ENCODE measurements at places on chromosomes 16 and 17.
A peak's percentile ranks its signal among the peaks of the same experiment; 100 is the strongest.

DNA sequence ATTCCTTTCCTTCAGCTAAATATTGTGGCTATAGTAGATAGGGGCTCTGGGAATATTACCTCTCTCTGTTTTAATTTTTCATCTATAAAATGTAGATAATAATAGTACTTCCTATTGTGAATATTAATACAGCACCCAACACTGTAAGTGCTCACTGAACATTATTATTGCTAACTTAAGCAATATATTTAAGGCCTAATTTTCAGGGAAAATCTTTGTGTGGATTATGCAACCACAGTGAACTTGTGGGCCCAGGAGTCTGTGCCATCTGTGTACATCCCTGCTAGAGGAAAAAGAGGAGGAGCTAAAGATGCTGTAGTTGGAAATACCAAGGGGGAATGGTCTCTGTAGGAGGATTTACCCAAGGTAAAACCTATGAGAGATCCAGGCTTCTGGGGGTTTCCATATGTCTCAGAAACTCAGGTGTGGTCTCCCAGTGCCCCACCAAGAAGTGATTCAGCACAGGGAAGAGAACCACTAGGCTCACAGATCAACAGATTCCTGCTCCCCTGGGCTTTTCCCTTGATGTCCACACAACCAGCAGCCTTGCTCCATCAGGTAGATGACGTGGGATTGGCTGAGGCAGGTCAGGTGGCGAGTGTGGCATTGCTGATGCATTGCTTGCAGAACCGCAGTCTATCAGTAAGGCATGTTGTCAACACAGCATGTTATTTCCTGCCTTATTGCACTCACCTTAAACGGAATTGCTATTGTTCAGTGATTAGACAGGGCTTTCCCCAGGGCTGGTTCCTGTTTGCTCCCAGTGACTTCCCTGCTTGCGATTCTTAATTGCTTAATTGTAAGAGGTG is 1.6 kb upstream of the N4BP1 start:
- DNase-seq = no peak

DNA sequence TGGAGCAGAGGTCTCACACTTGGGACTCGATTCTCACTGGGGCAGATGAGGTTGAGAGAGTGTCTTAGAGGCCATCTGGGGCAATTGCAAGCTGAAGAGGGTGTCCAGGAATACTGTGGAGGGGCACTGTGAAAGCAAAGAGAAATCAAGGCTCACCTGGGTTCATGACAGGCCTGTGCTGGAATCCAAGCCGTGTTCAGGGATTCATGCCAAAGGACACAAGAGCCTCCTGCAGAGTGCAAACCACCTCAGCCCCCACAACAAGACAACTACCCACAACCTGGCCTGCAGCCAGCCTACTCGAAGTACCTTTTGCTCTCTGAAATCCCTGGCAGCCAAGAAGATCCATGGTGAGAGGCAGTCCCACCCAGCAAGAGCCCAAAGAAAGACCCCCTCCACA is 2334.2 kb downstream of the TP53TG3F start:
- DNase-seq = no peak

GRCh38 chr16:49587511-49587910 is 213.9 kb downstream of the C16orf78 start:
- DNase-seq = no peak

DNA sequence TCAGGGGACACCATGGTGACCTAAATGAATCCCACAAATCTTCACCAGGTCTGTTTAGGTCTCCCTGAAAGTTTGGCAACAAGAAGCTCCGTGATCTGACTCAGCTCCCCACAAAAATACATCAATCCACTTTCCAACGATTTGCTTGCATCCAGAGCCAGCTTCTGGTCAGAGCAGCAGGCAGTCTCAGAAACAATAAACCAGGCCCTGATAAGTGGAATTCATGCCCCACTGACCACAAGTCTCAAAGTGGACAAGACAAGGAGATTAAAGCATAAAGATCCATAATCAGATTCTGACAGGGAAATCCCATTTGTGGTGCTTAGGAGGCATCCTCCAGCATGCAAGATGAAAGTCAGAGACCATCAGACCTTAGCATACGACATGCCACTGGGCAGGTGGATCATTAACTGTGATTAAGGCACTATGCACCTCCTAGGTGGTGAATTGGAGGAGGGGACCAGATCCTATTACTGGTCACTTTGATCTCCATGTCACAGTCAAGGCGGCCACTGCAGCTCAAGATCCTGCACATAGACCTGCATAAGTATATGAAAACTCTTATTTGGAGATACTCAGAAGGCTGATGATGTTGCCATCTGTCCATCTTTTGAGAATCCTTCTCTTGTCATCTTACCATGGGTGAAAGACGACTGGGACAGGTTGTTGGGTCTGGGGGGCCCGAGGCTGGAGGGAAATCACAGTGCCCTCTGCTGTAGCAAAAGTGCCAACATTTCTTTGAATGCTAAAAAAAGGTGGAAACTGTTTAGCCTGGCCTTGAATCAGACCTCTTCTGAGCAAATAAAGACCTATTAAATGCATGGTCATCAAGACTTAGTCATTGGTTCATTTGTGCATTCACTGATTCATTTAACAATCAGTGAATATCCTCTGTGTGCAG is 309.2 kb upstream of the CCL2 start:
- DNase-seq = no peak

GRCh38 chr17:51463353-51463752 is 203.0 kb downstream of the UTP18 start:
- no peak for DNase-seq

DNA sequence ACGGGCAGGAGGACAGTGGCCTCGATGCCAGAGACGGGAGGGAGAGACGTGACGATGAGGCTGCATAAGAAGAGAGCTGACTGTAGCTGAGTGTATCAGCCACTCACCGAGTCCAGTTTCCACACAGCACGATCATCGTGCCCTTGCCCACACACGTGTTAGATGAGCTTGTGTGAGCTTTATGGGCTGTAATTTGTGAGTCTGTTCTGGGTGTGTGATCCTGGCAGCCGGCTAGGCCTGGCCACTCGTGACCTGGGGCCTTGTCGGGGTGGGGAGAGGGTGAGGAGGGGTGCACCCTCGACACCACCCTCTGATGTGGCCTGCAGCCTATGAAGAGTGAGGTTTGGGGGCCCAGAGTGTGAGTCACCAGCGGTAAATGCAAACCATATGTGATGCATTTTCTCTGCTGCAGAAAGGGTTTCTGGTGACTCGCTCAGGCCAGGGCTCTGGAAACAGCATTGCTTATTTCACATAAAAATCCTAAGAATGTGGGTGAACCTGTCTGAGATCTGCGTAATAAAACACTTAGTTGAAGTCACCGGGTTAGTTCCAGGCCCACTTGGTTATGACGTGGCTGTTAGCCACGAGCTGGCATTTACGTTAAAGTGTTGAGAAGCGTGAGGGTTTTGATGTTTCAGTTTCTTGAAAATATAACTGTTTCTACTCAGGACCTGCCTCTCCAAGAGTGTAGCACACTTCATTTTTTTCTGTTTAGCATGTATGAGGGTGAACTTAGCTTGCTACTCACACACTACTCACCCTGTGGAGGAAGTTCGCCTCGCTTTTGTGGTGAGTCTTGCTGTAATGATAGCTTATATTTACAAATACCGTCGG is 4.2 kb downstream of the METRNL start:
- DNase-seq = no peak

GRCh38 chr16:50469121-50469743 is 79.0 kb upstream of the NKD1 start:
- no peak for DNase-seq

DNA sequence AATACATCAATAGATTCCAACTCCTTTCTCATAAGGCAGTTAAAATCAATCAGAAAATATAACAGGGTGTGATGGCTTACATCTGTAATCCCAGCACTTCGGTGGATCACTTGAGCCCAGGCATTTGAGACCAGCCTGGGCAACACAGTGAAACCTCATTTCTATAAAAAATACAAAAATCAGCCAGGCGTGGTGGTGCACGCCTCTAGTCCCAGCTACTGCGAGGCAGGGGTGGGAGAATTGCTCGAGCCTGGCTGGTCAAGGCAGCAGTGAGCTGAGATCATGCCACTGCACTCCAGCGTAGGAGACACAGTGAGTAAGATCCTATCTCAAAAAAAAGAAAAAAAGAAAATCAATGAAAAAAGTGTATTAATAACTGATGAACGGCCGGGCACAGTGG is 258.6 kb downstream of the NTN1 start:
- no peak for DNase-seq

- DNase-seq = peak; percentile 42
Observed at GRCh38 chr17:43142153-43142552, 17.0 kb upstream of the BRCA1 start.

DNA sequence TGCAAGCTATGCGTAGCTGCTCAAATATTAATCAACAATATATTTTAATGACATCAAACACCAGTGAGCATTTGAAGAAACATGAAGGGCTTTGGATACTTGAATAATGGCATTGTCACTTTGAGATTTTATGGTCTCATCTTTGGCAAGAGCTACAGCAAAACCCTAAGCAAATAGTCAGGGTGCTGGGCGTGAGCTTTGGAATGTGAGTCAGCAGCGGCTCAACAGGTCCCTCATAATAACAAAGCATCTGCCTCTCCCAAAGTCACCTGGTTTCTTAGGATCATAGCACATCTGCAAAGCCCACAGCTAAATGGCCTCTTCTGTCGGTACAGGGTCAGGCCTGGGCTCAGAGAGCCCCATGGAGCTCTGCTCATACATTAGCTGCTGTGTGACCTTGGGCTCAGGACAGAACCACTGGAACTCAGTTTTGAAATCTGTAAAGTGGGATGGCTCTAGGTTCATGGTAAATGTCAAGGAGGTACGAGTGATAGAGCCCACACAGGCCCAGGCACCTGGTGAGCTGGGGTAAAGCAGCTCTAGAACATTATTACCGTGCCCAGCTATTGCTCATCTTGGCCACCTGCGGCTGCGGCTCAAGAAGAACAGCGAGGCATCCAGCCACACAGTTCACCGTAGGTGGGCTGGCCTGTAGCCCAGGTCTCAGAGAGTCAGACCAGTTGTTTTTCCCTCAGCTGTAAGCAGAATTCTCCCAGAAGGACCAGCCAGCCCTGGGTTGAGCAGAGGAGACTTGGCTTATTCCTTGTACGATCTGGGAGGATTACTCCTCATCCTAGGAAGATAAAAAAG is 544.5 kb upstream of the CDH11 start:
- no peak for DNase-seq

DNA sequence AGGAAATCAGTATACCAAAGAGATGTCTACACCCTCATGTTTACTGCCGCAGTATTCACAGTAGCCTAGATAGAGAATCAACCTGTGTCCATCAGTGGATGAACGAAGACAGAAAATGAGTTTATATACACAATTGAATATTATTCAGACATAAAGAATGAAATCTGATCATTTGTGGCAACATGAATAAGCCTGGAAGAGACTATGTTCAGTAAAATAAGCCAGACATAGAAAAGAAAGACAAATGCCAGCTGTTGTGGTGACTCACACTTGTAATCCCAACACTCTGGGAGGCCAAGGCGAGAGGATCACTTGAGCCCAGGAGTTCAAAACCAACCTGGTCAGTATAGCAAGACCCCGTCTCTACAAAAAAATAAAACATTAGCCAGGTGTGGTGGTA is 16.1 kb downstream of the NUDT16L1 start:
- no peak for DNase-seq

DNA sequence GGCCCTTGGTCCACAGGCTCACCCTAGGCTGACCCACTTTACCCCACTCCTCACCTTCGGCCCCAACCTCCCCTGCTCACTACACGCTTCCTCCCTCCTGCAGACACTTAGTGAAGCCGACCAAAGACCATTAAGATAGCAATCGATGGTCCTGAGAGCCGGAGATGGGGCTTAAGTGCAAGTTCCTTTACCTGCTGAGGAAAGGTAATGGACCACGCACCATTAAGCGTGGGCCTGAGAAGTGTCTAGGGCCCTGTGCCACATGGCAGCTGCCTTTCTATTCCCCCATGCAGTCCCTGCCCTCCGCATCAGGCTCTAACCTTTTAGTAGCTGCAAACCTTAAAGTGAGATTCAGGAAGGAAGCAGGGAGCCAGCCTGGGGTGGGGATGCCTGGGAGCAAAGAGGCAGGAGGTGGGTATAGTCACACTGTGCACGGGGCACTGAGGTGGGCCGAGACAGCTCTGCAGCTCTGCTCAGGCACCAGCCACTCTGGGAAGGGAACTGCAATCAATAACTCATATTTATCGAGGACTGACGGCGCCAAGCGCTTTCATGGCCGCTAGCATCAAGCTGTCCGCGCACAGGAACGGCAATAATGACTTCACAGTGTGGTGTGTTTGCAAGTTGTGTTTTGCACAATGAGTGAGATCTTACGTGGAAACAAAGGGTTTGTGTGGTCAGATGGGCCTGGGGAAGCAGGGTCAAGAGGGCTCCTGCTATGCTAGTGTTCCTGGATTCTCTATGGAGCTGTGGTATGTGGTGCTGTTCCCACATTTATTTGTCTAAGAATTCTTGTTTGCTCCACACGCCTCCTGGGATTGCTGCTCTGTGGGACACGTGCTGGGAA is 84.9 kb upstream of the CDC42EP4 start:
- no peak for DNase-seq
